ENCODE measurements at places on chromosomes 4 and X. TPM values are rescaled to one million over a fixed set of nuclear protein-coding genes. Genes with fewer than 3 reads are reported as not detected.

GRCh38 chr4:88353324-88353723 is 25.3 kb upstream of the HERC6 start:
- DNase-seq, result no peak

GRCh38 chr4:79650217-79650616 is 242.2 kb upstream of the GK2 start:
- DNase-seq, result no peak

GRCh38 chr4:161577579-161578301 is 586.1 kb downstream of the FSTL5 start:
- no peak for DNase-seq

GRCh38 chr4:173242466-173243250 is 74.0 kb downstream of the GALNT7 start:
- DNase-seq, result no peak

GRCh38 chrX:136810493-136810892 is 29.8 kb upstream of the ARHGEF6 start:
- peak; percentile 2 for DNase-seq

- DNase-seq, result no peak
Observed at GRCh38 chr4:41197996-41198395, 16.3 kb downstream of the APBB2 start.

- no peak for DNase-seq
Observed at GRCh38 chr4:187179086-187180058, 455.7 kb upstream of the FAT1 start.

- DNase-seq, result no peak
Observed at GRCh38 chr4:17448689-17449088, 63.2 kb downstream of the QDPR start.

DNA sequence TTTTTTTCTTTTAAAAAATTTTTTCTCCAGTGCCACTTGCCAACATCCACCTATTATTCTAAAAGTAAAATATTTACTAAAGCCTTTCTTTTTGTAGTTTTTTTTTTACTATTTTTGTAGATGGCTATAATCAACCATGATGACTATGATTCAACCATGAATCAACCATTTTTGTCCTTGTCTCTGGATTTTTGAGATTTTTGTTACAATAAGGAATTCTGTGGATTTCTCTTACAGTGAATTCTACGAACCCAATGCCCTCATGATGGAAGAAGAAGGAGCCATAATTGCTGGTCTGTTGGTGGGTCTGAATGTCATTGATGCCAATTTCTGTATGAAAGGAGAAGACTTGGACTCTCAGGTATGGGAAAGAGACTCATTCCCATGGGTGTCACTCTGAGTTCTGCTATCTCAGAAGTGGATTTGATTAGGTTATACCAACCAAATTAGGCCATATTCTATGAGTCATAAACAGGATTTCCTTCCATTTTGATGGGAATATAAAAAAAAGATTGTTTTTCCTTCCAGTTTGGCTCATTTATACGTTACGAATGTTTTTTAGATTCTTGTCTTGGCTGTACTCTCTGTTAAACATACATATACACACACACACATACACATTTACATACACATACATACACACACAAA is 46.7 kb downstream of the RUFY3 start:
- no peak for DNase-seq

DNA sequence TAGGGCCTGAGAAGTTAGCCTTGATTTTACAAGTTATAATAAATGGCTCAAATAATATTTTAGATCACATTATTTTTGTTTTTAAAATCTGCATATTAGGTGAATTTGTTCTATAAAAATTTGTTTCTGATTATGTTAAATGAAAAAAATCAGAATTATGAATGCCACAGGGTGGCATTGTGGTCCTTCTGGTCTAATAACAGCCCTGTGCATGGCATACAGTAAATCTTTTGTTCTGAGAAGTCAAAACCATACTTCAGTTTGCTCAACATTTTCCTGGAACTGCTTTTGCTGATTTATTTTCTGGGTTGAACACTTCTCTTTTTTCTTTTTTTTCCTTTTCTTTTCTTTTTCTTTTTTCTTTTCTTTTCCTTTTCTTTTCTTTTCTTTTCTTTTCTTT is 101.0 kb upstream of the UBQLN2 start:
- no peak for DNase-seq

DNA sequence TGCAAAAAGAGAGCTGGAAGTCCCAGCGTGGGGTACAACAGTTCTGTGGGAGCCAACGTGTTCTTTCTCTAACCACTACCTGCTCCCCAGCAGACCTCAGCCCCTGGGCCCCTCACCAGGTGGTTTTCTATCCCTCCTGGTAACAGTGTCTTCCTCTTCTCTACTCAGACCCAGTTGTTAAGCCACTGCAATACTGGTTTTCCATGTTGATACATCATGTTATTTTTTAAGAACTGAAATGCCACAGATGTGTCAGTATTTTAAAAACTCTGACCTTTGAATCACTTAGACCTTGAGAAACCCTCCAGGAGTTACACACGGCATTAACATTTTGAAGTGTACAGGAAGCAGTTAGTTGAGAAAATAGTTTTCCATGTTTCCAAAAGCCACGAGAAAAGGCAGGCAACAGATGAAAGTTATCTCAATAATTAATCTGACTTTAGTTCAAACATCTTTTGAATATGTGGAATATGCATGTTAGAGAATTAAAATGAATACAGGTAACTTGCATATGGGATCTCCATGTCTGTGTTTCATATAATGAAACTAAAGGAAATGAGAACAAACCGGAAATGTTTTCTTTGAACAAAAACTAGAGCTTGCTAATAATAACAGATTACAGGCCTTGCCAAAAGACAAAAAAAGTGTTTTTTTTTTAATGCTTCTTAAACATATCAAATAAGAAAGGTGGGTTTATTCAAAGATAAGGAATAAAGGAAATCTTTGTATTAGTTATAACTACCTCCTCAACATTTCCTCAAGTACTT is 108.8 kb downstream of the ZNF827 start:
- no peak for DNase-seq

DNA sequence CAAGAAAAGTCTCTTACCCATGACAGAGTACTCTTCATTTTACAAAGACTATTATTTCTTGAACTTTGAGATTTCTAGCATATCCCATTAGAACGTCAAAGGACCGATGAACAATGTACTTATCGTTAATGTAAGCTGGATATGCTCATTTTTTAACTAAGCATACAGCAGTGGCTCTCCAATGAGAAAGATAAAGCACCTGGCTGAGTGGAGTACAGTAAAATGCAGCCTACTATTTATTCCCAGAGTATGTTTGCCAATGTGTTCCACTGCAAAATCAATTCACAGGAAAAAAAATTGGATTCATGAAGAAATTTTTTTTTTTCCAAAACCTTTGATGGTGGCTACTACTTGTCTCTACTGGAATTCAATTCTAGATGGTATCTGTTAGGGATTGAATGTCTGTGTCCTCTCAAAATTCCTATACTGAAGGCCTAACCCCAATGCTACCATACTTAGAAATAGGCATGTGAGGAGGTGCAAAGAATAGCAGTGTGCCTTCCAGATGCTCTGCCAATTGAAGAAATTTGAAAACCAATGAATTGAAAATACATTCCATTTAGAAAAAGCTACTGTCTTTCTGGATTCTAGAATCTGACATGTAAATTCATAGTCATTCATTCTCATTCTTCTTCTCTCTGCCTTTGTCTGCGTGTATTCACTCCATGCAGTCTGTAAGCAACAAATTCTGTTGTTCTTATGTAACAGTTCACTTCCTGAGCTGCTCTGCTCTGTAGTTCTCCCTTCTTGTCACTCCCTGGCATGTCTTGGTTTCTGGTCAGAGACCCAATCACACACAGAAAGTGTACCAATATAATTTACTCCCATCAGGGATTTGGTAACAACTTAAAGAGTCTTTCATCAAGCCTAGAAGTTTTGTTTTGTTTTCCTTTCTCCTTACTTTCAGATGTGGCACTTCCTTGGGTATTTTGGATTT is 61.4 kb downstream of the PAPSS1 start:
- DNase-seq, result no peak

DNA sequence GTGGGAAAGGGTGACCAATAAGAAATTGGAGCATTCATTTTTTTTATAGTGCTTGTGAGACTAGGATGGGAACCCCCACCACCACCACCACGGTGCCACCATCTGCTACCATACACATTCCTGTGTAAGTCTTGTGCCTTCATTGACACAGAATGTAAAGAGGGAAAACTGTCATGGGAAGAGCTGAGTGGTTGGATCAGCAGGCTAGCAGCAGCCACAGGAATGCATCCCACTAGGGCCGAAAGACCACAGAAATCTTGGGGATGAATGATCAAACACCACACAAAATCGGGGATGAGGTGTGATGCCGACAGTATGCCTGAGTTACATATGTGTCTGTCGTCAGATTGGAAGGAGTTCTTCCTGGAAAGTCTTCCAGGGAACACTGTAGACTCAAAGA is 69.2 kb downstream of the SRPX start:
- no peak for DNase-seq

- DNase-seq, result no peak
Observed at GRCh38 chr4:8330821-8331574, 61.4 kb downstream of the HTRA3 start.

DNA sequence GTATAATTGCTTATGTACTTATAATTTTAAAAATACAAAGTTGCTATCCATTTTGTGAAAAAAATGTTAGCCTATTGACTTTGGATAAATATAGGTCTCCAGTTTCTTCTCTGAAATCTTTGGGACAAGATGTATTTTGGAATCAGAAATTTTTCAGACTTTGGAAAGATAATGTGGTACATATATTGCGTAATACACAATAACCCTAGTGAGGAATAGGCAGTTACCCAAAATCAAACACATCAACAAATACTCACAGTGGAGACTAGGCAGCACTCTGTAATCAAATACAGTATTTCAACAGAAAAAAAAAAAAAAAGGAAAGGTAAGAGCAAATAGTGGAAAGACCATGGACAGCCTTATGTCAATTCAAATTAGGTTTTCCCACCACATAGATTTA is 796.8 kb downstream of the ADGRL3 start:
- DNase-seq, result no peak

- DNase-seq, result no peak
Observed at GRCh38 chr4:38078590-38079421, 118.6 kb downstream of the PTTG2 start.

GRCh38 chr4:145281224-145281623 is 100.8 kb upstream of the OTUD4 start:
- DNase-seq, result no peak

Gene IL2
- 595 TPM for total RNA-seq

Gene HPGD
- total RNA-seq, result 3.1 TPM

Gene ATP2B3
- total RNA-seq, result 0.05 TPM

Gene CHST7
- 6.2 TPM for total RNA-seq

Gene NSG1
- 0.18 TPM for total RNA-seq

Gene ENPP6
- 2.5 TPM for total RNA-seq
